Neural crest cell (in vitro differentiated cells): ENCODE measurements at places on chromosomes 4 and X. TPM values are rescaled to one million over a fixed set of nuclear protein-coding genes. Genes with fewer than 3 reads are reported as not detected.

KCTD8 gene
- total RNA-seq: not detected in 2 replicates

ADAM29 gene
- not detected in 2 replicates for total RNA-seq

- DNase-seq: no peak
These were observed 98.2 kb upstream of the PGRMC2 start for GRCh38 chr4:128385683-128386304.

DNA sequence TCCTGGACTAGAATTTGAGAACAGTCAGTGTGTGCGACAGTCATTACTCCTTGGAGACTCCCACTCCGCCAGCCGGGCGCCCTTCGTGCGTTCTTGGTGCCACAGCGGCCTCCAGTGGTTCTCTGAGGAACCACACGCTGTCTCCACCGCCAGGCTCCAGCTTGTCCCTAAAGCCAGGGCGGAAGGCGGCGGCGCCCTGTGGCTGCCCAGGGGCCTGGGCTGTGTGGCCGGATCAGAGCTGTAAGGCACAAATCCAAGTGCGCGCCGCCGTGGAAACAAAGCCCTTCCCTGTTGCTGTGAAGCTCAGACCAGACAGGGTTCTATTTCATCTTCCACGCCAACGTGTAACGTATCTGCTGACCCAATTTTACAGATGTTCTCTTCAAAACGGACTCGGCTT, 34.2 kb downstream of the IDS start:
- peak; percentile 77 for DNase-seq

GRCh38 chr4:7737268-7737645, 202.4 kb downstream of the AFAP1 start:
- DNase-seq: no peak

DNA sequence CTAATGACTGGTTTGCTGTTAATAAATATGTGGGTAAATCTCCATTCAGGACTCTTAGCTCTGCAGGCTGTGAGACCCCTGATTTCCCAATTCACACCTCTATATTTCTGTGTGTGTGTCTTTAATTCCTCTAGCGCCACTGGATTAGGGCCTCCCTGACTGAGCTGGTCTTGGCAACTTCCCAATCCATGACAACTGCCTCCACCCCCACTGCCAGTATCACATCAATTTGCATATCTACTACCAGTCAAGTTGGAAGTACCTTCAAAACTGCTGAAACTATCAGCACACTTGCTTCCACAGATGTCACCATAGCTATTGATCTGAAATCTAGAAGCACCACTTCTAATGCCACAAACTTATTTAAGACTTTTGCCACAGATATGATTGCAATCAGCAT, 27.6 kb downstream of the OPRPN start:
- DNase-seq: no peak

GRCh38 chrX:136031626-136032025, 46.4 kb downstream of the SLC9A6 start:
- DNase-seq: no peak

PDCL2 gene
- not detected in 2 replicates for total RNA-seq

DNA sequence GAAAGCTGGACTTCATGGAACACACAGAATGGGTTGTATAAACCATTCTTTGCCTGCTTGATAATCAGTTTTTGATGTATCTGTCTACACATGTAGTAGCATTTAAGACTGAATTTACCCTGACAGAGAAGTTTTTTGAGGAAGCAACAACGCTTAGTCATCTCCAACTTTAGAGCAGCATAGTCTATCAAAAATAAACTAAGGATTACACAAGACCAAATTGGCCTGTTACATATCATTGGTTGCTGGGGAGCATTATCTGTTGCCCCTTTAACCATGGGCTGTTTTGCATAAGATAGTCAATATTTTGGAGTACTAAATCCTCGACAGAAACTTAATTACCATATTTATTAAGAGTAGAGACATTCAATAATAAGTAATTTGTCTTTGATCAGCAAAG, 347.4 kb downstream of the FAM47B start:
- no peak for DNase-seq

DNA sequence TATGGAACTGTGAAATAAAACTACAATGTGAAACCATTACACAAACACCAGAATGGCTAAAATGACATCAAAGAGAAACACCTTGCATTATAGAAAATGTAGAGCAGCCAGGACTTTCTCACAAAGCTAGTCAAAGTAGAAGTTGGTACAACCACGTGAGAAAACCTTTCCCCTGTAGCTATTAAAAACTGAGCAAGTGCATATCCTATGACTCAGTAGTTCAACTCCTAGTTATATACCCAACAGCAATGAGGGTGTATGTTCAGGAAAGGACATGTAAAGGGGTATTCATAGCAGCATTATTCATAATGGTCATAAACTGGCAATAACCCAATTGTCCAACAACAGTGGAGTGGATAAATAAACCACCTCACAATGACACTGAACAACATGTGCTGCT, 177.5 kb upstream of the NUDT10 start:
- no peak for DNase-seq

- DNase-seq: no peak
These were observed 43.2 kb upstream of the RBM47 start for GRCh38 chr4:40672528-40673522.

- DNase-seq: no peak
These were observed 426.7 kb downstream of the KLHL13 start for GRCh38 chrX:117689956-117690355.

EDNRA gene
- total RNA-seq: 5.8 and 6.9 TPM in 2 replicates

DNA sequence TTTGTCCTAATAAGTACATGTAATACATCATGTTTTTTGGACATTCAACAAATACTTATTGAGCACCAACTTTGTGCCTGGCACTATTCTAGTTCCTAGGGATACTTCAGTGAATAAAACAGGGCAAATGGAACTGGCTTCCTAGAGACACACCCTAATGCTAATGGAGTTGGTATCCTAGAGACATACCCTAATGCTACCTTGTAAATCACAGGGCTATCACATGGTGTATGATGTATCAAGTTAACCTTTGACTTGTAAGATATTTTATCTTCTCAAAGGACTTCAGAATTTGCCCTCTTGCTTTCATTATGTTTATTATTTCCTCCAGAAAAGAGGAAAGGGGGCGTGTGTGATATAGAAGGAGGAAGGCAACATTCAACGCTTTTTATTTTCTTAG, 10.1 kb downstream of the GK start:
- no peak for DNase-seq

HSD17B13 gene
- total RNA-seq: not detected in 2 replicates

DNA sequence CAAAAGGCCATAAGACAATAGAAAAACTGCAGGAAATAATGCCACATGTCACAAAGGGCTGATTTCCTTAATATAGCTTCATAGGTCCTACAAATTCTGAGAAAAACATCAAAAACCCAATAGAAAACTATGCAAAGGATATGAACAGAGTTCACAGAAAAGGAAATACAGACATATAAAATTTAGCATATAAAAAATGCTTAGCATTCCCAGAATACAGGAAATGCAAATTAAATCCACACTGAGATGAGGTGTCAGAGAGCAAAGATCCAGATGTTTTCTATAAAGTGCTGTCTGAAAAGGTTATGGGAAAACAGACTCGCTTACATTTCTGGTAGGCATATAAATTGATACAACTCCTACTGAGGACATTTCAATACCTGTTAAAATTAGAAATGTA, 33.8 kb downstream of the TXK start:
- no peak for DNase-seq

GRIPAP1 gene
- total RNA-seq: 55.3 and 63.2 TPM in 2 replicates

DNA sequence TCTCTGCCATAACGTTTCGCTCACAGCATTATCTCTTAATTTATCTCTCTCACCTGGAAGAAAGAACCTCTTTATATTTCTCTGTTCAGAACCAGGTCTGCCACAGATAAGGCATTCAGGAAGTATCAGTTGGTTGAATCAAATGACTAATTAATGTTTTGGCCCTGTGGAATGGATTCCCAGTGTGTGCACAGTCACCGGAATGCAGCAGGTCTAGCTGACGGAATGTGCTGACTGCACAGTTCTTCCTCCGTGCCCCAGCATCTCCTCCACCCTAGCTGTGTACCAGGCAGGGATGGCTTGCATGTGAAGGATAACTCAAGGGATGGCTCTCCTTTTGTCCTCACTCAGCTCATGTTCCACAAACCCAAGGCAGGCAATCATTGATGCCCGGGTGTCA, 141.8 kb upstream of the MSX1 start:
- DNase-seq: no peak

DNA sequence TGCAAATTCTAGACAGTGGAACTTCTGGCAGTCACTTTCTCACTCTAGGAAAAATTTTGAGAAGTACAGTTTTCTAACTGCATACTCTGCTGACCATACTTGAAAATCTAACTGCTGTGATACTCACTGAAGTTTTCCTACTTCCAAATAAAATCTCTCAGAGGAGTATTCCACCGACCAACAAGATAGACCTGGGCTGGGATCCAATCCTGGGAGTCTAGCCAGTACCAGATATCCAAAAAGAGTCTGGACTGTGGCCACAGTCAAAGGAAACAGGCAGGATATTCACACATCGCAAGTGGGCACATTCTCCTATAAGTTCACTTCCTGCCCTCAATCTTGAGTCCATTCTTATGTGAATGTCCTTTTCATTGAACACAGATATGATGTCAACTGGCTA, 1138.7 kb upstream of the PCDH7 start:
- no peak for DNase-seq

DNA sequence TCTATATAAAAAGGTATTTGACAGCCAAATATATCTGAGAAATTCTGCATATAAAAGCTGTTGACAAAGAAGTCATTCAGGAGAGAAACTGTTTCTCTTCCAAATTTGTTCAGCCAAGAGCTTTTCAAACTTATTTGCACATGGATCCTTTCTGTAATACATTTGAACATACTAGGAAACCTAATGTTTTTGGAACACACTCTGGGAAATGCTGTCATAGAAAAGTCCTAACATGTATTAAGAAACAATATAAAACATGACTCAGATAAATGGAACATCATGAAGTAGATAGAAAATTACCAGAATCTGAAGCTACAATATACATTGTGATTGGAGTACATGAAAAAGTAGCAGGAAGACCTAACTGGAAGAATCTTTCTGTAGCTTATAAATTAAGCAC, 781.5 kb upstream of the EPHA5 start:
- DNase-seq: no peak

GRCh38 chr4:169039251-169039954, 29.3 kb upstream of the CBR4 start:
- no peak for DNase-seq

GRCh38 chr4:2267320-2267811, 5.5 kb upstream of the MXD4 start:
- DNase-seq: no peak

DNA sequence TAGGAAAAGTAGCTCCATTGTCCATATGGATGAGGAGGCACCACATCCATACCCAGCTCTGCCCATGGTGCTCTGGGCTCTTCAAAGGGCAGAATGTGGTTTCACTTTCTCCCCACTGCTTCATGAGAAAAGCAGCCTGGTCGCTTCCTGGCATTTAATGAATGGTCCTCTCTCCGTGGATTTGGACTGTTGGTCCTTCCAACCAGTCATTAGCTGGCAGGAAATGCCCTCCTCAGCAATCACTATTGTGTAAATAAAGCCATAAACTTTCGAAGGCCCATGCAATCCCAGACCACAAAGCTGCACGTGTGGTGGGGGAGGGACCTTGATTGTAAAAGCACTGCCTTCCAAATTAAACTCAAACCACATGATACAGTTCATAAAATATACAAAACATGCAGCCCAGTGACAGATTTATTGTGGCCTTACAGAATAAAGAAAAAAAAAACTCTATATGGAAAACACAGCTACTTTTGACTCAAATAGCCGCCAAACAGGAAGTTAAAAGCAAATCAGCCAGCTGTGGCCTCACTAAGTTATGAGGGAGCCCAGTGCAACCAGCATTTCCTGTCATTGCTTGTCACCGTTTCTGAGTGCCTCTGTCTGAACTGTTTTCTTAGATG, 8.1 kb downstream of the MBNL3 start:
- DNase-seq: no peak
